ENCODE measurements at places on chromosomes 3 and 15. TPM values are rescaled to one million over a fixed set of nuclear protein-coding genes. Genes with fewer than 3 reads are reported as not detected.

The SH3BP5 gene
- total RNA-seq: 62.5 TPM

The GABRG3 gene
- 0.56 TPM for total RNA-seq

The HESX1 gene
- total RNA-seq: 1.8 TPM

The ACOX2 gene
- total RNA-seq: 3.3 TPM

The IL17RB gene
- 0.17 TPM for total RNA-seq

GRCh38 chr3:23165571-23165970 is 37.6 kb upstream of the UBE2E2 start:
- no peaks in the 10 kb centered on the region for H3K36me3 ChIP-seq
- H3K4me1 ChIP-seq: no peaks in the 10 kb centered on the region
- no peak for DNase-seq
- H3K27me3 ChIP-seq: no peaks in the 10 kb centered on the region
- H3K27ac ChIP-seq: no peak overlapping the region

DNA sequence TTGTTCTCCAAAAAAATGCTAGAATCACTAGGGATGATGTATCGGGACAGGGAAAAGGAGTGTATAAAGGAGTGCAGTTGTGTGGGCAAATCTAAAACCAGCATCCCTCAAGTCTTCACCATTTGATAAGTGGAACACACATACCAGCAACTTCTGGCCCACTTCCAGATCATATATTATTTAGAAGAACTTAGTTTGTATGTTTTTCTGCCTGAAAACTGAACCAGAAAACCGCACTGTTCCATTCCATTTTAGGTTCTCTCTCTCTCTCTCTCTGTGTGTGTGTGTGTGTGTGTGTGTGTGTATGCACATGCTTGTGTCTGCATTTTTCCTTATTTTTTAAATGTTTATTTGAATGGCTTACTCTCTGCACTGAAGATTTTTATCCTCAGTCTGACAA is 93.5 kb downstream of the SERPINI1 start:
- no peaks in the 10 kb centered on the region for H3K36me3 ChIP-seq
- H3K27ac ChIP-seq: no peak overlapping the region
- H3K4me3 ChIP-seq: no peak overlapping the region
- H3K4me1 ChIP-seq: peaks cover 8% of the 10 kb centered on the region
- no peaks in the 10 kb centered on the region for H3K27me3 ChIP-seq

DNA sequence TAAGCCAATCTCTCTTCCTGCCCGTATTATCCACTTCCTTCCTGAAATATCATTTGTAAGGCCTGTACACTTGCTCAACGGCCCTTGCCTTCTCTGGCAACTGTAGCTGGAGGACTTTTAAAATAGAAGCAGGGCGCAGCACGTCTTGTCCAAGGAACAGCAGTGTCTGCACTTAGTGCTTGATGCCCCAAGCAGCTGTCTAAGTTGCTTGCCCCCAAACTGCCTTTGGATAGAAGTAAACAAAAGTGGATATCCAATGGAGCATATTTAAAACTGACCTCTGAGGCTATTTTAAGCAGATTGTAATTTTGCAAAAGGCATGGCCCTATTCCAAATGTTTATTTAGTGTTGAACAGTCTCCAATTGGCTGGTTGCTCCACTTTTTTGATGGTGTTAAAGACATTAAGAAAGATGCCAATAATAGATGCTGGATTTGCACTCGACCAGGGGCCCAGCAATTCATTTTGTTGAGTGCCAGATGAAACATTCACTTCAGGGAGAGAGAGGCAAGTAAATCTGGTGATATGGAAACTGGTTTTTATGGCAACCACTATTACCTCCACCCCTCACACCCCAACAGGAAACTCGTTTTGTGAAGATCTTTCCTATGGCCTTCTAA is 526.8 kb upstream of the TBL1XR1 start:
- no peak for DNase-seq
- H3K4me3 ChIP-seq: no peak overlapping the region
- H3K36me3 ChIP-seq: no peaks in the 10 kb centered on the region
- H3K4me1 ChIP-seq: peaks cover 22% of the 10 kb centered on the region
- H3K27ac ChIP-seq: peak overlapping the region; percentile 64

GRCh38 chr3:89488800-89489580 is 381.6 kb downstream of the EPHA3 start:
- H3K27me3 ChIP-seq: no peaks in the 10 kb centered on the region
- H3K27ac ChIP-seq: no peak overlapping the region
- H3K36me3 ChIP-seq: no peaks in the 10 kb centered on the region
- H3K4me1 ChIP-seq: no peaks in the 10 kb centered on the region
- H3K4me3 ChIP-seq: no peak overlapping the region
- DNase-seq: no peak

DNA sequence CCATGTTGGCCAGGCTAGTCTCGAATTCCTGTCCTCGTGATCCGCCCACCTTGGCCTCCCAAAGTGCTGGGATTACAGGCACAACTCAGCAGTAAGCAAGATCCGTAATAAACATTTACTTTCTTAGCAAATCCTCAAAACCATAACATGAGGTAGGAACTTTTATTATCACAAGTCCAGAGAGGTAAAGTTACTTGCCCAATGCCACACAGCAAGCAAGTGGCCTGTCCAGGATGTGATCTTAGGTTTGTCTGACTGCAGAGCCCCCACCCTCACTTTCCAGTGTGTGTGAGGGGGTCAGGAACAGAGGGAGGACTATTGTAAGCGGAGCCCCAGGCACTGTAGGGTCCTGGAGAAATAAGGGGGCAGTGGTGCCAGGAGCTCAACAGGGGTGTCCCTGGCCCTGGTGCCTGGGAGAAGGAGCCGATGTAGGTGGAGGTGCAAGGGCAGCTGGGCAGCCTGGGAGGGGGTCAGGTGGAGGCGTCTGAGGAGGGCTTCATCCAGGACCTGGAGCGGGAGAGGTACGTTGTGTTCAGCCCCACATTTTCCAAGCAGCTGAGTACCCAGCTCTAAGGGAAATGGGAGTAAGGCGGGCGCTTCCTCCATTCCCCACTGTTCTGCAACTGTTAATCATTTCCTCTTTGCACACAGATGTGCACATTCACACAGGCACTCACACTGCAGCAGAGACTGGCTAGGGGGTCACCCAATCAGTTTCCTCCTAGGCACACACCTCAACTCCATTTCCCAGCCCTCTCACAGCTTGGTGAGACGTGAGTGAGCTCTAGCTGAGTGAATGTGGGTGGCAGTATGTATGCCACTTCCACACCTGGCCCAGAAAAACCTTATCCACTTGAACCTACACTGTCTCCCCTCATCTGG is 5.9 kb downstream of the RPUSD3 start:
- H3K27me3 ChIP-seq: no peaks in the 10 kb centered on the region
- peak overlapping the region; percentile 17 for H3K27ac ChIP-seq
- H3K36me3 ChIP-seq: peaks cover 63% of the 10 kb centered on the region
- DNase-seq: no peak
- no peak overlapping the region for H3K4me3 ChIP-seq

GRCh38 chr15:89855948-89856347 is 37.8 kb downstream of the AP3S2 start:
- H3K36me3 ChIP-seq: peaks cover 21% of the 10 kb centered on the region
- DNase-seq: no peak
- no peak overlapping the region for H3K4me3 ChIP-seq
- H3K27me3 ChIP-seq: no peaks in the 10 kb centered on the region

DNA sequence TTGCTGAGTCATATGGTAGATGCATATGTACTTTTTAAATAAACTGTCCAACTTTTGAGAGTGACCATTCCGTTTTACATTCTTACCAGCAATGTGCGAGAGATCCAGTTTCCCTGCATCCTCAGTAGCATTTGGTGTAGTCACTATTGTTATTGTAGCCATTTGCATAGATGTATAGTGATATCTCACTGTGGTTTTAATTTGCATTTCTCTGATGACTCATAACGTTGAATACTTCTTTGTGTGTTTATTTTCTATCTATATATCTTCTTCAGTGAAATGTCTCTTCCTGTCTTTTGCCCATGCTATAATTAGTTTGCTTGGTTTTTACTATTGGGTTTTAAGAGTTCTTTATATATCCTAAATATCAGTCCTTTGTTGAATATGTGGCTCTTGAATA is 255.7 kb upstream of the GRM7 start:
- no peak overlapping the region for H3K4me3 ChIP-seq
- H3K27ac ChIP-seq: no peak overlapping the region

DNA sequence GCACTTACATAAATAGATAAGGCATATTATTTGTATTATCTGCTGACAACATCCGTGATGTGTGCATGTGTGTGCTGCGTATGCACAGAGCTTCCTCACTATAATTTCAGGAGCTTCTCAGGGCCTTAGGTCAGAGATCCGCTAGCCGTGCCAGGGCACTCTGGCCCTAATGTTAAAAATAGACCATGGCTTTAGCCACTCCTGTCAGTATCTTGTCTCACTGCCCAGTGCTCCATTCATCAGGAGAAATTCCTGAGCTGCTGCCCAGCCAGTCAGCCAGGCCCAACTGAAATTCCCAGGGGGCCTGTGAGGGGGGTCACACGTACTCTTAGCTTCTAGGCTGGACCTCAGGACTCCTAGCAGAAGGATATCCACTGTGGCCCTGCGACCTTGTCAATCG is 70.0 kb upstream of the ABHD2 start:
- DNase-seq: no peak
- H3K4me3 ChIP-seq: no peak overlapping the region
- H3K27ac ChIP-seq: peak overlapping the region; percentile 41
- no peaks in the 10 kb centered on the region for H3K36me3 ChIP-seq
- no peaks in the 10 kb centered on the region for H3K27me3 ChIP-seq

- H3K27ac ChIP-seq: peak overlapping the region; percentile 68
- H3K36me3 ChIP-seq: no peaks in the 10 kb centered on the region
- H3K4me1 ChIP-seq: peaks cover 9% of the 10 kb centered on the region
Measured at GRCh38 chr3:112117415-112117814, 15.6 kb downstream of the GCSAM start.

DNA sequence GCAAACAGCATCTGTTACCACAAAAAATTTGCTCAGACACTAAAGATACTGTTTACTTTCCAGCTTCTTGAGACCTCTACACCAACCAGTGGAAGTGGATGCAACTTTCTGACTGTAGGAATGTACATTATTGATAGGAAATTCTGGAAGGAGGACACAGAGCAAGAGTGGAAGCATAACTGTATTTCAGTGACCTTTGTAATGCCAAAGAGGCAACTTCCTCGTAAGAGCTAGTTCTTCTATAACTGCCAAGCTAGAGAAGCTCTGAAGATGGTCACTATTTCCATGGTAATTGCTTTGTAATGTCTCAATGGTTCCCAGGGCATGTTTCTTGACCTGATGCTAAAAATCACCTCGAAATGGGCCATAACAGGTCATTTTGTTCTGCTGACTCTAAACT is 96.3 kb upstream of the SLC2A2 start:
- H3K4me3 ChIP-seq: no peak overlapping the region
- H3K36me3 ChIP-seq: no peaks in the 10 kb centered on the region
- peaks cover 5% of the 10 kb centered on the region for H3K4me1 ChIP-seq
- no peak for DNase-seq
- no peak overlapping the region for H3K27ac ChIP-seq

DNA sequence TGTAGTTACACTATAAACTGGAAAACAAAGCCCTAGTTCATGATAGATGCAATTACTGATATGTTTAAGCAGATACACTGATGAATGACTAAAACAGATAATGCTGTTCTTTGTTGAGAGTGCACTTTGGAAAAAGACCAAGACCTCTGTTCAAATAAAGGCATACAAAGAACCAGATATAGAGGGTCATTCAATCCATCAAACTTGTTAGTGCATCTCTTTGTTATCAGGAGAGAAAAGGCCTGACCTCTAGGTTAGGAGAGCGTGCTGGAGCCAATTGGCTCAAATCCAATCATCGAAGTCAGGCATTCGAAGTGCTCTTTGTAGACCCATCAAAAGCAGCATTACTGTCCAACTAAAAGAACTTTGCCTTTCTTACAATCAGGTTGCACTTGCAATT is 124.2 kb downstream of the TFG start:
- no peak for DNase-seq
- no peaks in the 10 kb centered on the region for H3K4me1 ChIP-seq
- no peaks in the 10 kb centered on the region for H3K36me3 ChIP-seq
- no peak overlapping the region for H3K4me3 ChIP-seq
- H3K27ac ChIP-seq: no peak overlapping the region
- H3K27me3 ChIP-seq: no peaks in the 10 kb centered on the region

DNA sequence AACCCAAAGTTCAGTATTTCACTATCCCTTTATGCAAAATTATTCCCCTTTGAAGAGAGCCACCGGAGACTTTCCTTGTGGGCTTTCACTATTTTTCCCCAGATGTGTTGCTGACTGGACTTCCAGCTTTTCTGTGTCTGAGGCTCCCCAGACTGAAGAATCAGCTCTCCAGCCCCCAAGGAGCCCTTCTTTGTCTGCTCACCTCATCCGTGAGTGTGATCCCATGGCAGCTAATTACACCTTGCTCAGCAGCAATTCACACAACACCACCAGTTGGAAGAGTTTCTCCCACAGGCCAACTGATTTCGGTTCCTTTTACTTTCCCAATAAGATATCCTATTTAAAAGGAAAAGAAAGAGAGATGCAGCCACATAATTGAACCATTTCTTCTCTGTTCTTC is 249.5 kb upstream of the TRIM42 start:
- no peaks in the 10 kb centered on the region for H3K36me3 ChIP-seq
- no peaks in the 10 kb centered on the region for H3K27me3 ChIP-seq
- no peak for DNase-seq
- no peak overlapping the region for H3K4me3 ChIP-seq

DNA sequence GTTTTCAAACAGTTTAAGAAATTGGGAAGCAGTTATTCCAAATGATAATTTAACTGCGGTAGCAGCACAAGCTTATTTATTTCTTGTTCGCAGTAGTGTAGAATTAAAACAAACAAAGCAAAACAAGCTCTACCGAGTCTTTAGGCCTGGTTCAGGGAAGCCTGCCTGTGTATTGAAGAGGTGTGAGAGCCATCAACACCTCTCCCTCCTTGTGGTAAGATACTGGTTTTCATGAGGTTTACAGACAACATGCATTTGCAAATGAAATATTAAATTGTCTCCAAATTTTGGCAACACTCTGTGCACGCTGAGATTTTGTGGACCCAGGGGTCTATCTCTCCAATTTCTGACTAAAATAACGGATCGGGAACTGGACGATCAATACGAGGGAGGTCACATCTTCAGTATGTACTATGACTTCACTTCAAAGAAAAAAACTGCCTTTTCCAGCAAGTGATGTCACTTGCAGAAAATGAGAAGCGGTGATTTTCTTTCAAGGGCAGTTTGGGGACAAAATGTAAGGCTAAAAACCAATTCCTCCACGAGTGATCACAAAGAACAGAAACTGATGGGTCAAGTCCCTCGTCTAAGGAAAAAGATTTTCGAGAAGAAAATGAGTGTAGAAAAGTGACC is 721 bp downstream of the ATR start:
- H3K27me3 ChIP-seq: no peaks in the 10 kb centered on the region
- peak overlapping the region; percentile 81 for H3K4me3 ChIP-seq
- H3K4me1 ChIP-seq: peaks cover 50% of the 10 kb centered on the region
- H3K36me3 ChIP-seq: no peaks in the 10 kb centered on the region
- peak overlapping the region; percentile 93 for H3K27ac ChIP-seq

Data from spleen (tissue), 13 donors.